ENCODE measurements at places on chromosomes 13 and 19. TPM values are rescaled to one million over a fixed set of nuclear protein-coding genes. Genes with fewer than 3 reads are reported as not detected.

DNA sequence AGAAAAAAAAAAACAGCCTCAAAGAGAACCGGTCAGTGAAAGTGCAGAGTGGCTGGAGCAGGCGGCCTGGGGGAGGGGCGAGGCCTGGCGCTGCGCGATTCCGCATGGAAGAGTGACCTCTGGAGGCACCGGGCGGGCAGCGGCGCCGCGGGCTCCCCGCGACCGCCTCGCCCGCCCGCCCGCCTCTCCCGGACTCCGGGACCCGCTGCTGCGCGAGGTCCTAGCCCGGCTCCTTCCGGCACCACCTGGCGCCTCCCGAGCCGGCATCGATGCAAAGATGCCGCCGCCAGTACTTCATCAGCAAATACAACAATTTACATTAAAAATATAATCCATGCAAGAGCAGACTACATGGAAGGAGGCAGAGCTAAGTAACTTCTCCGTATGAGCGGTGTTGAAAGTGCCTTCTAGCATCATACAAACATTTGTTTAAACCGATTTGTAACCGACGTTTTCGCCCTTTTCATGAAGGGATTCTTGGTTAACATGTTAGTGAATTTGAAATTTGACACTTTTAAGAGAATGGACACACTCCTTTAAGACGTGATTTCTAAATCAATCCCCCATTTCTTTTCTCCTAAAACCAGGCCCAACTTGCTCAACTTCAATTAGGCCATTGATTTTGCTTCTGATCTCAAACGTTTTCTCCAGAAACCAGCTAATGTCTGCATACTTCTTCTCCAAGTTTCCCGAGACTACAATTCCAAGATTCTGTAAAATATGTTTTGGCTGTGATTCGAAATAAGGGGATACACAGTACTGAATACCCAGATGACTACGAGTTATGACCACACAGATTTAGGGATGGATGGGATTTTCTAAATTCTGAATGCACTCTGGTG is 2.1 kb downstream of the EFNB2 start:
- H3K27me3 ChIP-seq: no peaks in the 10 kb centered on the region
- H3K36me3 ChIP-seq: no peaks in the 10 kb centered on the region
- peaks cover 17% of the 10 kb centered on the region for H3K4me1 ChIP-seq
- H3K4me3 ChIP-seq: peak overlapping the region; percentile 88

The USP12 gene
- total RNA-seq: 6.6 TPM

The CLEC17A gene
- total RNA-seq: not detected

DNA sequence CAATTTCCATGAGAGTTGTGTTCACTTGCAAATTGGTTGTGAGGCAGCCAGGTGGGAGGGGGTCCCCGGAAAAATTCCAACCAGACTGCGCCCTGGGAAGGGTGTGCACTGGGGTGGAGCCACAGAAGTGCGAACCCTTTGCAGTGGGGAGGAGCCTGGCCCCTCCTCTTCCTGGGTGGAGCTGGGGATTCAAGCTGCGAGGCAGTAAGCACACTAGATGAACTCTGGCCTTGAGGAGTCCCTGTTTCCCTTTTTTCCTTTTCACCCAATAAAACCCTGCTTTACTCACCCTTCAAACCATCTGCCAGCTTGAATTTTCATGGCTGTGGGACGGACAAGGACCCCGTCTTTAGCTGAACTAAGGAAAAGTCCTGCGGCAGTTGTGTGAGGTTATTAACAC is 31.0 kb upstream of the MBNL2 start:
- H3K27me3 ChIP-seq: no peaks in the 10 kb centered on the region
- no peak overlapping the region for H3K27ac ChIP-seq

DNA sequence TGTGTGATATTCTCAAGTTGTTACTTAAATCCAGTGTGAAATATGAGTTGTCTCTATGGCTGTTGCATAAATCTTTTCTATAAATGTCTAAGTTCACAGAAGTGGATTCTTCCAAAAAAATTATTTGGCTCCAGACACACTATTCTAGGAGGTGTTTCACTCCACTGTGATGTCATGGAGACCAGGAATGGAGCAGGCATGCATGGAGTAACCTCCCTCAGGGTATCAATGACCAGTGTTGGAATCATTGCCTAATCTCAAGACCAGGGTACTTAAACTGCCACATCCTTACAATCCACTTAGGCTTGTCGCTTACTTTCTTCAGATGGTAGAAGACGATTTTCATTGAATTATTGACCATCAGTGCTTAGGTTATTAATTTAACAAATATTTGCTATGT is 55.4 kb downstream of the LRRC63 start:
- no peaks in the 10 kb centered on the region for H3K4me1 ChIP-seq
- H3K27ac ChIP-seq: no peak overlapping the region
- no peaks in the 10 kb centered on the region for H3K36me3 ChIP-seq
- H3K4me3 ChIP-seq: no peak overlapping the region
- H3K27me3 ChIP-seq: no peaks in the 10 kb centered on the region
- DNase-seq: no peak

GRCh38 chr13:104872153-104872552 is 1663.3 kb downstream of the EFNB2 start:
- H3K4me3 ChIP-seq: no peak overlapping the region
- H3K27me3 ChIP-seq: no peaks in the 10 kb centered on the region
- no peaks in the 10 kb centered on the region for H3K36me3 ChIP-seq
- no peak overlapping the region for H3K27ac ChIP-seq

GRCh38 chr13:109744512-109745051 is 41.8 kb downstream of the IRS2 start:
- H3K36me3 ChIP-seq: no peaks in the 10 kb centered on the region
- peaks cover 13% of the 10 kb centered on the region for H3K4me1 ChIP-seq
- no peak overlapping the region for H3K4me3 ChIP-seq
- peak; percentile 96 for DNase-seq
- no peak overlapping the region for H3K27ac ChIP-seq

The MIA gene
- not detected for total RNA-seq

DNA sequence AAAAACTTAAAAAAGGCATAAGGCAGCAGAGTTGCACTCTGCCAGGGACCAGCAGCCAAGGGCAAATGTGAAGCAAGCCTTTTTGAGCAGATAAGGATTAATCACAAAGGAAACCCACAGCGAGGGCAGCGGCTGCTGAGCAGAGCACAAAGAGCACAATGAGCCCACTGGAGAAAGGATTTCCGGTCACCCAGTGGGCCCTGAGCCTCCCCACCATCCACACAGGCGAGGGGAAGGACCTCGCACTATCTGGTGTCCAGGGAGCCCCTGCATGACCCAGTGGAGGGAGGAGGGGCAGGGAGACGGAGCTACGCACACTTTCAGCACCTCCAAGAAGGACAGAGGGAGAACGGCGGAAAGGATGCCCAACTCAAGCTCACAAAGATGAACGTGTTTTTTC is 40.0 kb downstream of the COL4A1 start:
- no peak overlapping the region for H3K27ac ChIP-seq
- no peaks in the 10 kb centered on the region for H3K36me3 ChIP-seq
- DNase-seq: peak; percentile 54
- H3K27me3 ChIP-seq: no peaks in the 10 kb centered on the region
- no peak overlapping the region for H3K4me3 ChIP-seq
- peaks cover 7% of the 10 kb centered on the region for H3K4me1 ChIP-seq

- DNase-seq: no peak
- H3K27ac ChIP-seq: no peak overlapping the region
- H3K4me1 ChIP-seq: no peaks in the 10 kb centered on the region
- H3K4me3 ChIP-seq: no peak overlapping the region
- H3K27me3 ChIP-seq: no peaks in the 10 kb centered on the region
- H3K36me3 ChIP-seq: no peaks in the 10 kb centered on the region
Observed at GRCh38 chr13:73822668-73823592, 311.3 kb downstream of the KLF12 start.

GRCh38 chr19:54147676-54148075 is 10.1 kb downstream of the CNOT3 start:
- no peaks in the 10 kb centered on the region for H3K4me1 ChIP-seq
- no peaks in the 10 kb centered on the region for H3K27me3 ChIP-seq
- H3K36me3 ChIP-seq: peaks cover 77% of the 10 kb centered on the region
- DNase-seq: peak; percentile 31
- H3K27ac ChIP-seq: no peak overlapping the region

GRCh38 chr19:12703046-12703445 is 6.6 kb upstream of the FBXW9 start:
- peaks cover 52% of the 10 kb centered on the region for H3K36me3 ChIP-seq
- H3K27ac ChIP-seq: no peak overlapping the region
- H3K27me3 ChIP-seq: no peaks in the 10 kb centered on the region
- no peak overlapping the region for H3K4me3 ChIP-seq
- no peaks in the 10 kb centered on the region for H3K4me1 ChIP-seq
- peak; percentile 44 for DNase-seq

- H3K4me1 ChIP-seq: no peaks in the 10 kb centered on the region
- no peak for DNase-seq
- H3K4me3 ChIP-seq: no peak overlapping the region
- H3K27me3 ChIP-seq: no peaks in the 10 kb centered on the region
- H3K36me3 ChIP-seq: no peaks in the 10 kb centered on the region
Observed at GRCh38 chr13:81779876-81780275, 1439.0 kb upstream of the SPRY2 start.

The NUP62 gene
- 60.6 TPM for total RNA-seq

The QPCTL gene
- total RNA-seq: 31.1 TPM

The LILRB3 gene
- total RNA-seq: 0.27 TPM

The MAP4K1 gene
- total RNA-seq: 2.4 TPM

The HIF3A gene
- 163 TPM for total RNA-seq

The SEMA6B gene
- total RNA-seq: 74.8 TPM

DNA sequence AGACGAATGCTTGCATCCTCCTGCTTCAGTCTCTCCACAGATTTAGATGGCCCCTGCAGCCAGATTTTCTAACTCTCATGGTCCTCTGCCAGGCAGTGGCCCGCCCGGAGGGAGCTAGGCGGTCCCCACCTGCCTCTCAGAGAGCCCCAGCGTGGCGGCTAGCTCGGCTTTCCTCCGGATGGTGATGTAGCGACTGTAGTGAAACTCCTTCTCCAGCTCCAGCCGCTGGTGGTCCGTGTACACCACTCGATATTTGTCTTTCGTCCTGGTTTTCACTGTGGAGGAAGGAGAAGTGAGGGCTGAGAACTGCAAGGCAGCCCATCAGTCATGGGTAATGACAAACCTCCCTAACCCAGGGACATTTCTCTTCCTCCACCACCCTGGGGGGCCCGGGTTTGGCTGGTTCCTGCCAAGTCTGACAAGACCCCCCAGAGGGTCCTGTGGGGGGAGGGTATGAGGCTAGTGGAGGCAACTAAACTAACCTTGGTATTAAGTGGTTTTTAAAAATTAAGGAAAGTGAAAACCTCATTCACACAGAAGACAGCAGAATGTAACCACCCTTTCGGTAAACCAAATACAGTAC is 4.3 kb downstream of the CDX2 start:
- H3K27ac ChIP-seq: no peak overlapping the region
- no peak overlapping the region for H3K4me3 ChIP-seq
- peaks cover 100% of the 10 kb centered on the region for H3K27me3 ChIP-seq
- peaks cover 2% of the 10 kb centered on the region for H3K4me1 ChIP-seq
- no peak for DNase-seq

GRCh38 chr19:1312767-1313694 is 27.4 kb downstream of the EFNA2 start:
- no peaks in the 10 kb centered on the region for H3K4me1 ChIP-seq
- no peaks in the 10 kb centered on the region for H3K36me3 ChIP-seq
- no peak for DNase-seq
- no peak overlapping the region for H3K4me3 ChIP-seq
- H3K27ac ChIP-seq: no peak overlapping the region

The PPP2R1A gene
- 641 TPM for total RNA-seq

- no peaks in the 10 kb centered on the region for H3K36me3 ChIP-seq
- no peaks in the 10 kb centered on the region for H3K27me3 ChIP-seq
Observed at GRCh38 chr13:110393761-110394160, 86.7 kb downstream of the COL4A2 start.

The CEACAM8 gene
- not detected for total RNA-seq

GRCh38 chr19:17020823-17021222 is 5.8 kb downstream of the CPAMD8 start:
- no peaks in the 10 kb centered on the region for H3K36me3 ChIP-seq
- DNase-seq: no peak
- H3K4me3 ChIP-seq: no peak overlapping the region
- peaks cover 2% of the 10 kb centered on the region for H3K27me3 ChIP-seq

- no peaks in the 10 kb centered on the region for H3K36me3 ChIP-seq
- H3K4me1 ChIP-seq: no peaks in the 10 kb centered on the region
- no peaks in the 10 kb centered on the region for H3K27me3 ChIP-seq
- H3K27ac ChIP-seq: no peak overlapping the region
Observed at GRCh38 chr13:104286566-104287290, 1220.5 kb upstream of the SLC10A2 start.

DNA sequence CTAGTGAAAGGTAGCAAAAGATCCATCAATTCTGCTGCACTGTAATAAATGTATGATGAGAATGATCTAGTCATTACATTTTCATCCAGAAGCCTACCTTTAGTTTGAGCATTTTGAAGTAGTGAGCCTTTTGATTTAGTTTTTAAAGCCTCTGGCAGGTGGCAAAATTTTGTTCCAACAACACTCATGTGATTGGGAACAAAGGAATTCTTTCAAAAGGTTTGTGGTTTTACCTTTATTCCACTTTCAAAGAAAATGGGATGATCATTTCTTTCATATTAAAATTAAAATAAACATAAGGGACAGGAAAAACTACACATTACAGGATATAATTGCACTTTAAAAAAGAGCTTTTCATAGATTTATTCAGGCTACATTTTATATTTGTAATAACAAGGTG is 260.2 kb downstream of the DACH1 start:
- H3K27ac ChIP-seq: no peak overlapping the region
- DNase-seq: no peak
- no peaks in the 10 kb centered on the region for H3K36me3 ChIP-seq
- H3K4me1 ChIP-seq: no peaks in the 10 kb centered on the region
- H3K27me3 ChIP-seq: no peaks in the 10 kb centered on the region
- H3K4me3 ChIP-seq: no peak overlapping the region

The KIRREL2 gene
- 4.2 TPM for total RNA-seq

DNA sequence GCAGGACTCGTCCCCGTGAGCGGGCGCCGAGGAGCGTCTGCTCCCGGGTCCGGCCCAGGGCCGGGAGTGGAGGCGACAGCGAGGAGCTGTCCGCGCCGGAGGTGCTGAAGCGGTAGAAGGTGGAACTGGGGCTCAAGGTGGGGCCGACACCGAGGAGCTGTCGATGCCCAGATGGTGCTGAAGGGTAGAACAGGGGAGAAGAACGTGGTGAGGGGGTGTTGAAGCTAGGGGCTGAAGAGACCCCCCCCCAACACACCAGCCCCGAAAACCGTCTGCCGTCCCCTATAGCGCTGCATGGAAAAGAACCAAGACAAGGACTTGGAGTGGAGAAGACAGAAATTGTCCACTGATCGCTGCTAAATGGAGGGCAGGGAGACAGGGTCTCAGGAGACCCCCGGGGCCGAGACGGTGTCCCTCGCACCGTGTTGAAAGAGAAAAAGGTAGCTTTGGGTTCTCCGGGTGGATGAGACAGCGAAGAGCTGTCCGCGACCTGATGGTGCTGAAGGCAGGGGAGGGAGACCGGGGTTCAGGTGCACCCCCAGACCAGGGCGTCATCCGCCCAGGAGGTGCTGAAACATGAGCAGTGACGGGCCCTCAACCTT is 7.1 kb upstream of the PDE4C start:
- peak overlapping the region; percentile 13 for H3K4me3 ChIP-seq
- peak; percentile 57 for DNase-seq
- no peaks in the 10 kb centered on the region for H3K27me3 ChIP-seq
- H3K27ac ChIP-seq: no peak overlapping the region

DNA sequence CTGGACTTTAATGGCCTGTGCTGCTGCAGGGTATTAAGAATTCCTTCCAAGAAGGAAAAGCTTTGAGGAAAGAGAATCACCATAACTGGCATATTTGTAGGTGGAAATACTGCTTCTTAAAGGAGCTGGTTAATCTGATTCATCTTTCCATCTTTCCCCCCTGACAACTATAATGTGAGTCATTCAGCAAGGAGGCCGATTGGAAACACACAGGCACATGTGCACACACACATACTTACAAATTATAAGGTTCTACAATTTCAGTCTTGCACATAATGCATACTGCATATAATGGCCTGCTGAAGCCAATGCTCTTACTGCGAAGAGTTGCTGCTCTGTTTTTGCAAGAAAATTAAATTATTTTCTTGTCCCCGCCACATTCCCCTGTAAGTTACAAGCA is 78.8 kb upstream of the TPP2 start:
- DNase-seq: no peak
- H3K27me3 ChIP-seq: no peaks in the 10 kb centered on the region
- no peak overlapping the region for H3K27ac ChIP-seq
- H3K36me3 ChIP-seq: no peaks in the 10 kb centered on the region

All from cardiac muscle cell (in vitro differentiated cells and primary cell).